ENCODE measurements at places on chromosomes 5 and 9.

GRCh38 chr9:134525070-134525815 is 116.4 kb upstream of the COL5A1 start:
- no peak for DNase-seq

DNA sequence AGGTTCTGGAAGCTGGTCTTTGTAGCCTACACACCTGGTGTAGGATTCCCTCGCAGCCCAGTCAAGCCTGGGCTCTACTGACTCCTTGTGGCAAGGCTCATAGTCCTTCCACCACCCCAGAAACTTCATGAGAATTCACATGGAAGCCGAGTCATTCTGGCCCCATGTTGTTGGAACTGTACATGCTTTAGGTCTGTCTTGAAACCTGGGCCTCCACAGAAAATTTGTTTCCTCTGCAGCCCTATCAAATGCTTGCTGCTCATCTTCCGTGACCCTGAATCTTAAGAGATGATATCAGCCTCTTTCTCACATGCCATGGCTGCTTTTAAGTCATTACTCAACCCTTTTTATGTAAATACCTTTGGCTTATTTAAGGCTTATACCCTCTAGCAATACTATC is 113.4 kb upstream of the GRHPR start:
- DNase-seq: peak; percentile 7

DNA sequence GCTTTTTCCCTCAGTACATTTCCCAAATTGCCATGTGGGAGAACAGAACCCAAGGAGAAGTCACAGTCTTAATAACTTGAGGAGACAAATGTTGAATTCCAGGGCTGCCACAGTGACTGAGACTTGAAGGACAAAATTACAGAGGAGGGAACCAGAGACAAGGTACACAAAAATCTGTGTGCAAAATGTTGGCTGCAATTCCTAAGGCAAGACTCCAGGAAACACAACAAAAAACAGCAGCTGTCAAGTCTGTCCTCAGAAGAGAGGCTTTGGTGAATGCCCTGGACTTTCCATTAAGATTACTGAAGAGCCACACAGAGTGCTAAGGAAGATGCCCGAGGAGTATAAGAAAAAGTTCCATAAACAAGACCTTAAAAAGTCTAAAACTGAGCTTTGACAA is 21.1 kb downstream of the AP3B1 start:
- DNase-seq: no peak

GRCh38 chr5:140351609-140352334 is 5.4 kb upstream of the HBEGF start:
- peak; percentile 82 for DNase-seq

All from NCI-H82 (cell line).